Activated CD8-positive, alpha-beta memory T cell treated with anti-CD3 and anti-CD28 coated beads, Interleukin-2, amount 50 U/mL, for 48 hours (primary cell): ENCODE measurements at places on chromosomes 12 and 14.

- DNase-seq: no peak
Measured at GRCh38 chr12:3177778-3178425, 100.7 kb downstream of the TSPAN9 start.

- no peak for DNase-seq
Measured at GRCh38 chr14:43687921-43688320, 819.2 kb downstream of the FSCB start.

DNA sequence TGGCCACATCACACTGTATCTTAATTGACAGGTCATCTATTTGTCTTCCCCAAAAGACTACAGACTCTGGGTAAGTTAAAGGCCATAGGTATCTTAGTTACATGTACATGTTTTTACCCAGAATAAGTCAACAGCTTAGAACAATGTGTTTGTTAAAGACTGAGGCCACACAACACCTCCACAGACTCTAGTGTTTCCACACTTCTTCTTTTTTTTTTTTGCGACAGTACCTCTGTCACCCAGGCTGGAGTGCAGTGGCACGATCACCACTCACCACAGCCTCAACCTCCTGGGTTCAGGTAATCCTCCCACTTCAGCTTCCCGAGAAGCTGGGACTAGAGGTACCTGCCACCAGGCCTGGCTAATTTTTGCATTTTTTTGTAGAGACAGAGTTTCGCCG is 1.3 kb downstream of the GPN3 start:
- DNase-seq: no peak

GRCh38 chr14:77139540-77140358 is 1.8 kb downstream of the ZDHHC22 start:
- peak; percentile 82 for DNase-seq

- DNase-seq: no peak
Measured at GRCh38 chr14:100825713-100826331, at the start of gene MEG3. MEG3 (plus strand) TSS chr14:100826118.

DNA sequence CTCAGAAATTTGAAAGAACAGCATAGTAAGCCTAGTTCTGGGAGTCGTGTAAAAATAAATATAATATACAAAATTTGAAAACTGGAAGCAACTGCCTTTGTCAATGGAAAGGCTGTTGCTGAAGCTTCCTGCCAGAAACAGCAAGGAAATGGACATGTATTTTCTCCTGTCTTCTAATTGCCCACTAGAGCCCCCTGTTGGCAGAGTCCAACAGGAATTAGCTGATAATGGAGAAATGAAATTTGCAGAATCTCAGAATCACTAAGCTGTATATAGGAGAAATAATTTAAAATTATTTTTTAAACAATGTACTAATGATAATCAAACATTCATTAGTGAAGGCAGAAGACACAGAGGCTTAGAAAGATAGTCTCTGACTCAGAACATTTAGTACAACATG is 414.8 kb downstream of the SLC6A15 start:
- DNase-seq: no peak

GRCh38 chr12:82690006-82690405 is 3.3 kb downstream of the TMTC2 start:
- no peak for DNase-seq

DNA sequence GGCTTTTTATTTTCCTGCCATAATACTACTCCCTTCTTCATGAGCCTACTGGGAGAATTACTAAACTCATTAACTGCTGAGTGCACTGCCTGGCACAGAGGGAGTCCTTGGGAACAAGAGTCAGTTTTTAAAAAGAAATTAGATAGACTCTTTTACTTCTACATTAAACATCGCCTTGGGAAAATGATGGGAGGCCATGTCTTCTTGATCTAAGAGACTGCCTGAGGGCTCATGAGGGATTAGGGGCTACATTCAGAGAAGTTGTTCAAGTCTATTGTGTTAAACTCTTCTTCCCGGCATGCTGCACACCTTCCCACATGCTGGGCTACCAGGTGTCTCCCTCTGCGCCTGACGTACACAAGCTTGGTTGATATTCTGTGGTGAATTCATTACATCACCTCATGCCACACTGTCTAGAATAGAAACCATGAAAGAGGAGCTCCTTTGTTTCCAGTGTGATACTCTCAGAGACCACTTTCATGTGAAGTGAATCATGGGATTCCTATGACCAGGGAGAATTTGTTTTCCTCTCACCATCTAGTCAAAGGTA is 1422.3 kb downstream of the AACS start:
- no peak for DNase-seq

DNA sequence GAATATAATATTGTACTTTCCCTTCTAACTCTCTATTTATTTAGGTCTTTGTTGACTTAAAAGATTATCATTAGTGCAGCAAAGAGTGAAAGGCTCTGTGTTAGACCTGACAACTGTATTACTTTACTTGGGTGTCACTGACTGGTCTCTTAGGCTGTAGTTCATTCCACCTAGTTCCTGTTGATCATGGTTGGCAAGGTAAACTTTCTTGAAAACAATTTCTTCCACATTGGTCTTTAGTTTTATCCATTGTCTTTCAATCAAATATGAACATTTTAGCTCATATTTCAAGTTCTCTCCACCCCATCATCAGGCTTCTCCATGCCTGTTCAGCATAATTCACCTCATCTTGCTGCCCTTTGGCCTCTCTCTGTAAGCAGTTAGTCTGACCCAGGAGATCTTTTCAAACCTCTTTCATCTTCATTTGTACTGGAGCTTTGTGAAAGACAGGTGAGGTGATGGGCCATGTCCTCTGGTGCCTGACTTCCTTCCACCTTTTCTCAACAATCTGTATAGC is 32.1 kb upstream of the PPM1H start:
- no peak for DNase-seq

- no peak for DNase-seq
Measured at GRCh38 chr12:130696379-130697100, 19.6 kb downstream of the RIMBP2 start.

GRCh38 chr12:41510470-41510869 is 322.4 kb downstream of the PDZRN4 start:
- no peak for DNase-seq

DNA sequence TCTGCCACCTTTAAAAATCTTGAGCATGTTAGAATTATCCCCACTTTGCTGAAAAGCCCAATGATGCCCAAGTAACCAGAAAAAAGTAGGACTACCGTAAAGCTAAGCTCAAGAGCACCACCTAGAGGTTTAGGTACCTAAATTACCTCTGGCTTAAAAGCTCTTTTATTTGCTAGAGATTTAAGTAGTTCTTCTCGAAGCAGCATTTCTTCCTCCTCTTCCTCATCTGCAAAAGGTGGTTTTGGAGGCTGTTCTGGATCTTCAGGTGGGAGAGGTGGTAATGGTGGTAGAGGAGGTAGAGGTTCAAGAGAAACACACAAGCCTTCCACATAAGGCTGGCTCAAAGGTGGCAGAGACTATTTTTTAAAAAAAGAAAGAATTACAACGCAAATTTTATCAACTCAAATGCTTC is 26.9 kb downstream of the ZFC3H1 start:
- no peak for DNase-seq

DNA sequence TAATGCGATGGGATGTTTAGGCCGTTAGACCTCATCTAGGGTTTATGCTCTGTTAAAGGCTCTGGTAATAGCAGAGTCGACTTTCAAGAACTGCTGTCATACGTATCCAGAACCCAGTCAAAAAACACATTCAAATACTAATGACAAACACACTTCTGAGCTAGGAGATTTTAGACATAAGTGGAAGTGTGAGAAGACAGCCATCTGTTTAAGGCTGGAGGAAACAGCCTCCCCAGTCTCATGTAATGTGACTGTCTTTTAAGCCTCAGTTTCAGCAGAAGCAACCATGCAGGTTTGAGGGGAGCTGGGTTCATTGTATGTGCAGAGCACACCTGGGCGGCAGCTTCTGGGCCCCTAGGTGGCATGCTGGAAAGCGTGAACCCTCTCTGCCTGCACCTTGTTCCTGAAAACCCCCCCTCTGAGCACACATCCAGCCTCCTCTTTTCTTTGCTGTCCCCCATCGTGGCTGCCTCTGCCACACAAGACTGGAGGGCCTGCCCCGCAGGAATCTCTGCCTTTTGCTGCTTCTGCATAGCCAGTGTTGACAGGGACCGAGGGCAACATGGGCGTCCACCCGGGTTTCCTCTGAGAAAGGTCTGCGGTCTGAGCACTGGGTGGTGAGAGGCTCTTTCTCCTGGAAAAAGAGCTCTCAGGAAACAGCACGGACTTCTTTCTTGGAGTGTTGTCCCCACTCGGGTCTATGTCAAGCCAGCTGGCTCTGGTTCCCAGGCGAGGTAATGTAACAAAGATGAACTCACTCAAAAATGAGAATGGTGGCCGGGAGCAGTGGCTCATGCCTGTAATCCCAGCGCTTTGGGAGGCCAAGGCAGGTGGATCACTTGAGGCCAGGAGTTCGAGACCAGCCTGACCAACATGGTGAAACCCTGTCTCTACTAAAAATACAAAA is 11.6 kb downstream of the WNT5B start:
- no peak for DNase-seq

DNA sequence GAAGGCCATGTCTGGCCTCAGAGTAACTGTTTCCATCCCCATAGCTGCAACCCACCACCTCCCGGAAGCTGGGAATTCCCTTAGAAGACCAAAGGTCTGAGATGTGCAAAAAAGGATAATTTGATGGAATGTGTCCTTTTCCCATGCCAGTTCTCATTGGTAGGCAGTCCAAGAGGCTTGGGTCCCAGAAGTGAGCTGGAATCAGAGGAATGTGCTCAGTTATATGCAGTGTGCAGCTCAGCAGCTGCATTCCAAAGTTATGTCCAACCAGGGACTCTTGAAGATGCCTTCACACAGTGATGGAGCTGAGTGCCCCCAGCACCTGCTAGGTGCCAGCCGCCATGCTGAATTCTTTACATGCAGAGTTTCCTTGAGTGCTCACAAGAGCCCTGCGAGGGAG is 583.9 kb upstream of the TBX3 start:
- DNase-seq: no peak

GRCh38 chr14:69153152-69153872 is 393 bp upstream of the DCAF5 start:
- no peak for DNase-seq

GRCh38 chr14:90969531-90970166 is 90.8 kb downstream of the RPS6KA5 start:
- no peak for DNase-seq

GRCh38 chr12:113061061-113061694 is 4.6 kb downstream of the DTX1 start:
- DNase-seq: no peak

DNA sequence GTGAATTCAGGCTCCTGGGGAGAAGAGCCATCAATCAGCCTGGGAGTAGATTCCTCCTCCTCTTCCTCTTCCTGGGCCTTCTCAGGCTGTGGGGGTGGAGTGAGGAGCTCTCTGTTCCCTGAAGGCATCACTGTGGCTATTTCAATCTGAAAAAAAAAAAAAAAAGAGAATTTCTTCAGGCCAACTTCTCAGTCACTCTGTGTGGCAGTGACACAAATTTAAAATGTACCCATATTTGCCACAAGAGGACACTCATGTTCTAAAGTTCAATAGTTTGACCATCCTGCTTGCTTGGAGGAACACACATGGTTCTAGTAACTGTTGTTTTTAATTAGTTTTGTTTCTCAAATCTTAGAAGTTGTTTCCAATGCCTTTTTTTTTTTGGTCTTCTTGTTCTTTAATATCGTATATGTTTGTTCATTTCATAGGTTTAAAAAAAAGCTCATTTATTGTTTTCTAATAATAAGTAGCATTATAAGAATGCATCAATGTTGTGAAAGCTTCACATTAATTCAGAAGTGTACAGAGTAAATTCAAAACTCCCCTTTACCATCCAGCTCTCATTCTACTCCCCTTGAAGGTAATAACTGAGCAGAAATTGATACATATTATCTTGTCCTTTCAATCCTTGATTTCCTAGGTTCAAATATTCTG is 23.3 kb upstream of the CCER1 start:
- no peak for DNase-seq

DNA sequence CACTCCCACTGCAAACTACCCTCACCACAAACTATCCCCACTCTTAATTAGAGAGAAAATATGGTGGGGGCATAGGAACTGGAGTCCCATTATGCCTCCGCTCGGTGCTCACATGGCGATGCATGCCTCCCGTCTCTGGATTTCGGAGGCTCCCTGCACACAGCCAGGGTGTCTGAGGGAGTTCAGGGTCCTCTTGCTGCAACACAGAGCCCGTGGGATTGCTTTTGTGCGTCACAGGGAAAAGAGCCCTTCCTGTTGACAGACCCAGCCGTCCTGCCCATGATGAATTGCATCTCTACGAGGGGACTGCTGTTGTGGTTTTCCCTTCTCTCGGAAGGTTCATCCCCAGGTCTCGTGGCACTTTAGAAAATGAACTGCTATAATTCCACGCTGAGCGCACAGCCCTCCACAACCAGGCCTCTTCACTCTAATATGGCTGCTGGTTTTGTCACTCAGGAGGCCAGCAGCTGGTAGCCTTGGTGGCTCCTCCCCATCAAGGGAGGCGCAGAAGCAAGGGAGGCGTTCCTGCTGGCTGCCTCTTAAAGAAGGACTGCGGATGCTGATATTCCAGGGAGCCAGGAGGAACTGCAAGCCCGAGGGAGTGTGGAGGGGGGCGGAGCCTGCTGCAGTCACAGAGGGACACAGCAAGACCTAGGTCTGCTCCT is 158.0 kb downstream of the KCNA5 start:
- DNase-seq: no peak
